Adrenal gland (tissue), 19 donors: ENCODE measurements at places on chromosomes 5 and 9. TPM values are rescaled to one million over a fixed set of nuclear protein-coding genes. Genes with fewer than 3 reads are reported as not detected.

DNA sequence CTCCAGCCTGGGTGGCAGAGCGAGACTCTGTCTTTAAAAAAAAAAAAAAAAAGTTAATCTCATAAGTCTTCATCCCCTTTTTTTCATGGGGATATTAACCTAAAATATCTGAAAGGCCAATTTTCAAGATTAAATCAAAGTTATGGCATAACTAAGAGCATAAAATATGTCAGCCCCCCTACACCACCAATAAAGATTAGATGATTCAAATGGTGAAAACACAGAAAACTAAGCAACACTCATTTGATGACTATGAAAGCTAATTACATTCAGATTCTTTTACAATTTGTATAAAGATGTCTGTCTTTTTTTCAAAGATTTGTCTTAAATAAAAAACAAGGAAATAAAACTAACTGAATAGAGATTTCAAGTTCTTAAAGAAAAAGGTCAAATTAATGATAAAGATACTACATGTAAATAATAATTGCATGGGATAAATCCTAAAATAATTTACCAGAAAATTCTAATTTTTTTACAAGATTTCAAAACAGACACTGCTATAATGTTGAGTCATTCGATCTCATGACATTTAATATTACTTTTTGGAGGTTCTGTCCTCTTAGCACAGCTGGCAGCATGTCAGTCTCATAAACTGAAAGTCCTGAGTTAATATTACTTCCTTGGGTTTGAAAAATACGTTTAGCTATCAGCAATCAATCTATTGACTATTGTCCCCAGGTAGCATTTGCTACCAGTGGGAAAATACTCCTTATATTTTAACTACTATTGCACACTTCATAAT, 112.9 kb downstream of the KIAA0825 start:
- H3K36me3 ChIP-seq, result no peaks in the 10 kb centered on the region
- no peak overlapping the region for H3K4me3 ChIP-seq
- H3K27ac ChIP-seq, result no peak overlapping the region
- H3K27me3 ChIP-seq, result no peaks in the 10 kb centered on the region
- H3K4me1 ChIP-seq, result no peaks in the 10 kb centered on the region
- DNase-seq, result no peak

- no peaks in the 10 kb centered on the region for H3K36me3 ChIP-seq
- H3K27me3 ChIP-seq, result no peaks in the 10 kb centered on the region
- peak overlapping the region; percentile 2 for H3K4me3 ChIP-seq
- DNase-seq, result peak; percentile 44
- H3K4me1 ChIP-seq, result peaks cover 4% of the 10 kb centered on the region
Measured at GRCh38 chr9:12775679-12776512, 1.1 kb downstream of the LURAP1L start.

TXNDC8 gene
- not detected for total RNA-seq

GRCh38 chr9:123657099-123657498, 272.8 kb downstream of the DENND1A start:
- H3K36me3 ChIP-seq, result no peaks in the 10 kb centered on the region
- no peak overlapping the region for H3K27ac ChIP-seq
- no peaks in the 10 kb centered on the region for H3K27me3 ChIP-seq
- no peak for DNase-seq
- no peak overlapping the region for H3K4me3 ChIP-seq

GRCh38 chr5:17127743-17128231, 89.6 kb upstream of the BASP1 start:
- H3K27me3 ChIP-seq, result no peaks in the 10 kb centered on the region
- no peaks in the 10 kb centered on the region for H3K36me3 ChIP-seq
- no peaks in the 10 kb centered on the region for H3K4me1 ChIP-seq
- no peak for DNase-seq

GPRIN1 gene
- total RNA-seq, result 2.3 TPM

DNA sequence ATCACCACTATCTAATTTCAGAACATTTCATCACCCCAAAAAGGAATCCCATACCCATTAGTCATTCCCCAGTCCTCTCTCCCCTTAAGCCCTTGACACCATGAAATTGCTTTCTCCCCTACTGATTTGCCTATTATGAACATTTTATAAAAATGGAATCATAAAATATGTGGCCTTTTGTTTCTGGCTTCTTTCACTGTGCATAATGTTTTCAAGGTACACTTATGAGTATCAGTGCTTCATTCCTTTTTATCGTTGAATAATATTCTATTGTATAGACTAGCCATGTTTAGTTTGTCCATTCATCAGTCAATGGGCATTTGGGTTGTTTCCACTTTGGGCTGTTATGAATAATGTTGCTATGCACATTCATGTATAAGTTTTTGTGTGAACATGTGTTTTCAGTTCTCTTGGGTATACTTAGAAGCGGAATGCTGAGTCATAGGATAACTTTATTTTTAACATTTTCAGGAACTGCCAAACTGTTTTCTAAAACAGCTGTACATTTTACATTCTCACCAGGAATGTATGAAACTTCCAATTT, 40.4 kb upstream of the FGF1 start:
- no peak overlapping the region for H3K4me3 ChIP-seq
- no peaks in the 10 kb centered on the region for H3K36me3 ChIP-seq
- H3K4me1 ChIP-seq, result peaks cover 13% of the 10 kb centered on the region
- no peak overlapping the region for H3K27ac ChIP-seq
- no peaks in the 10 kb centered on the region for H3K27me3 ChIP-seq
- DNase-seq, result no peak

DNA sequence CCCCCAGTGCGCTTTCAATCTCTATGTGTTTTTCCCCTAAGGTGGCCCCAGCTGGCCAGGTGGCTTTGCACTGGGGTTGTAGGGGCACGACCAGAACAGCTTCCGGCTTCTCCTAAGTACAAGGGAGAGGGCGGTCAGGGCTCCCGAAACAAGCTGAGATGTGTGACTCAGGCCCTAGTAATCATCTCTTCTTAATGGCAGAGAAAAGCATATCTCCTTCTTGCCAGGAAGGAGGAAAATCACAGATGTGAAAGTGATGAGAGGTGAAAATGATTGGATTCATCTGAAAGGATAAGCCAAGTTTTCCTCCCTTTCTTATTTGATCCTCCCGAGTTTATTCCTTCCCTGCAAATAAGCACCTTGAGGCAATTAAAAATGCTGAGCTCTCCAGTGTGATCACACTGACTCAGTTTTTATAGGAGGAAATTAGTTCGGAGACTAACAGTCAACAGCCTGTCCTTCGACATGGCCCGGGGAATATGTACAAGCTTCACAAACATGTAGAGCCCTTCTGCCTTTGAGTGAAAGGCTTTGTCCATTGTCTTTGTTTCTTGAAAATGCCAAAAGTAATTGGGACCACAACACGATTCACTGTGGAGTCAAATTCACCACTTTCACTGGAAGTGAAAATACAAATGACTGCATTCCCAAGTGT, 514.8 kb downstream of the PSAT1 start:
- H3K27ac ChIP-seq, result no peak overlapping the region
- H3K27me3 ChIP-seq, result no peaks in the 10 kb centered on the region
- DNase-seq, result no peak
- no peak overlapping the region for H3K4me3 ChIP-seq
- no peaks in the 10 kb centered on the region for H3K36me3 ChIP-seq

DNAI1 gene
- not detected for total RNA-seq

FABP6 gene
- 7.7 TPM for total RNA-seq

FOXD4L4 gene
- total RNA-seq, result 1.2 TPM

DNA sequence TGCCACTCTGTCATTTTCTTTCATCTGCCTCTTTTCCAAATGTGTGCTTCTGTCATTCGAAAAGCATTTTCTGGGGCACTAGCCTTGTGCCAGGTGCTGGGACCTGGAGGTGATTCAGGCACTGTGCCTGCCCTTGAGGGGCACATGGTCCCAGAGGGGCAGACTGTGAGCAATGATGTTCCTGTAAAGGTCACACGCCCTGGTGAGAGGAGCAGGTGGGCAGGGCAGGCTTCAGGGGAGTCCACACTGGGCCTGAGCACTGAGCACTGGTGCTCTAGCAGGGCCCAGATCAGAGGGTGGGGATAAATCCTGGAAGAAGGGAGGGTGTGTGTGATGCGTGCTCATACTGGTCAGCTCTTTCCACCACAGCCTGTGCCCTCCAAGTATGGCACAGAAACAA, 77.8 kb downstream of the COL15A1 start:
- no peaks in the 10 kb centered on the region for H3K27me3 ChIP-seq
- DNase-seq, result no peak
- H3K36me3 ChIP-seq, result peaks cover 48% of the 10 kb centered on the region
- no peaks in the 10 kb centered on the region for H3K4me1 ChIP-seq
- no peak overlapping the region for H3K4me3 ChIP-seq

DNA sequence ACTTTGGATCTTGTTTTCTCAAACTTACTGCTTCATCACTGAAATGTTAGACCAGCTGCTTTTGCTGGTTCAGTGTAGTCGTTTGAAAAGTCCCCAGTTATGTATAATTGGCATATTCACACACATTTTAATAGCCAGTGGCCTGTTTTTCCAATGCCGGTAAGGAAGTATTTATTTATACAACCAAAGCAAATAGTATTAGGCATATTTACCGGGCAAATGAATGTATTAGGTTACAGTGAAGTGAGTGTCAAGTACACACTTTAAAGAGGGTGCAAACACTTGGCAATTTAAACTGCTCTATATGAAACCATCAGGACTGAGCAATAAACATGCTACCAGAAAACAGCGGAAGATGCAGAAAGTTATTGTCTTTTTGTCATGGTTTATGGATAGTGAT, 242.9 kb downstream of the MCTP1 start:
- no peak for DNase-seq
- H3K4me3 ChIP-seq, result no peak overlapping the region
- no peaks in the 10 kb centered on the region for H3K36me3 ChIP-seq
- H3K27me3 ChIP-seq, result no peaks in the 10 kb centered on the region
- no peak overlapping the region for H3K27ac ChIP-seq

FAT2 gene
- 0.06 TPM for total RNA-seq

DNA sequence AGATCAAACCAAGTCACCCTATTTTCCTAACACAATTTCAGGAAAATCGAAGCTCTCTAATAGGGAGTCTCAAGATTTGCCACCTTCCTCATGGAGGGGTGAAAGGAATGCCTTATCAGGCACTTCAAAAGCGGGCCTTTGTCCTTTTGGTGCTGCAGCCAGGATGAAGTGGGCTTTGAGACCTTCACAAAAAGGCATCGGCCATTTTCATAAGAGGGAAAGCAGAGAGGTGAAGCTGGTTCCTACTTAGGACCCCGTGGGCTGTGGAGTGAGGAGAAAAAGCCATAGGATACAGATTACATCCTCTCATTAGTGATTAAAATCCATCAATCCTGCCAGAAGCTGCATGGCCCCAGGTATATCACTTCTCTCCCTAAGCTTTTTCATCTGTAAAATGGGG, 859 bp downstream of the CDKN2AIPNL start:
- H3K4me3 ChIP-seq, result peak overlapping the region; percentile 90
- no peak overlapping the region for H3K27ac ChIP-seq
- H3K36me3 ChIP-seq, result no peaks in the 10 kb centered on the region
- peaks cover 16% of the 10 kb centered on the region for H3K4me1 ChIP-seq
- no peak for DNase-seq

DNA sequence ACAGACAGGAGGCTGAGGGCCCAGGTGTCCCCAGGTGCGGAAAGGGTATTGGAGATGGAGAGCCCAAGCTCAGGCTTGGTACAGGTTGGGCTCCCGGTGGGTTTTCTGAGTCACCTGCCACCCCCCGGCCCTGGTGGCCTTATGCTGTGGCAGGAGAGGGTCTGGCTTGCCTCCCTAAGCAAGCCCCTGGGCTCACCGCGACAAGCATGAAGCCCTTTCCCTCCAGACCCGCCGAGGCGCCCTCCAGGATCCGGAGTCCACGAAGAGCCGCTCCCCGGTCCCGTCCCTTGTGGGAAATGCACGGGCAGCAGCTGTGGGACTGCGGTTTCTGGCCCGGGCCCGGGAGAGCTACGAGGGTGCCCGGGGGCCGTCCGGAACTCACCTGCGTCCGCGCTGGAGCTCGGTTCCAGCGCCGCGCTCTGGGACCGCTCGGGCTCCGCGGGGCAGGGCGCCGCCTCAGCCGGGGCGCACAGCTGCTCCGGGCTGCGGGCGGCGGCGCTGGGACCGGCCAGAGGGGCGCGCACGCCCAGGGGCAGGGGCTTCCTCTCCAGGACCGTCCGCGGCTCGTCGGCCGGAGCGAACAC, 757 bp downstream of the SAPCD2 start:
- H3K36me3 ChIP-seq, result no peaks in the 10 kb centered on the region
- H3K27ac ChIP-seq, result no peak overlapping the region
- DNase-seq, result no peak
- H3K4me3 ChIP-seq, result peak overlapping the region; percentile 55
- peaks cover 8% of the 10 kb centered on the region for H3K4me1 ChIP-seq

C9orf152 gene
- not detected for total RNA-seq

AMBP gene
- not detected for total RNA-seq

- H3K4me3 ChIP-seq, result no peak overlapping the region
- H3K27ac ChIP-seq, result no peak overlapping the region
- no peak for DNase-seq
- H3K36me3 ChIP-seq, result no peaks in the 10 kb centered on the region
- peaks cover 7% of the 10 kb centered on the region for H3K4me1 ChIP-seq
- H3K27me3 ChIP-seq, result no peaks in the 10 kb centered on the region
Measured at GRCh38 chr9:2243666-2244555, 228.8 kb downstream of the SMARCA2 start.

DNA sequence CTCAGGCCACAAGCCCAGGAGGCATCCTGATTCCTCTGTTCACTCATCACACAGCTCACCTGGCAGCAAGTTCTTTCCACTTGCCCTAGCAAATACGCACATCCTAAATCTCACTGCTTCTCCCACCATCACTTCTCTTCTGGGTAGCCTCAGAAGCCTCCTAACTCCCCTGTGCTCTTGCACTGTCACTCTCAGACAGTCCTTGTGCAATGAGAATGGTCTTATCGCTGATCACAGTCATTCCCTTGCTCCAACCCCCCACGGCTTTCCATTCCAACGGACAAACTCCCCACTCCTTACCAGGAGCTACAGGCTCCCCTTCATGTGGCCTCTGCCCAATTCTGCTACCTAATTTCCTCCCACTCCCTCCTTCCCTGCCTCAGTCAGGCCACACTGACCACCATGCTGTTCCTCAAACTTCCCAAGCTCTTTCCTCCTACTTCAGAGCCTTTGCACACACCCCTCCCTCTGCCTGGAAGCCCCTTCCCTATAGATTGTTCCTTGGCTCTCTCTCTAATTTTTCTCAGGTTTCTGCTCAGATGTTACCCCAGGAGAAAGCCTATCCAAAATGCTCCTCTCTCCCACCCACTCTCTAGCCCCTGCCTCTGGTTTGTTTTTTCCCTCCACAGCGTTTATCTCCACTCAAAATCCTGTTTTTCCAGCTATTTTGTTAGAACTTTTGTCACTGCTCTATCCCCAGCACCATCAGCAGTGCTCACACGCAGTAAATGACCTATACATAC, 34.1 kb upstream of the TNFAIP8 start:
- H3K36me3 ChIP-seq, result no peaks in the 10 kb centered on the region
- no peaks in the 10 kb centered on the region for H3K4me1 ChIP-seq
- no peaks in the 10 kb centered on the region for H3K27me3 ChIP-seq
